ENCODE measurements at places on chromosomes 6 and 20.

DNA sequence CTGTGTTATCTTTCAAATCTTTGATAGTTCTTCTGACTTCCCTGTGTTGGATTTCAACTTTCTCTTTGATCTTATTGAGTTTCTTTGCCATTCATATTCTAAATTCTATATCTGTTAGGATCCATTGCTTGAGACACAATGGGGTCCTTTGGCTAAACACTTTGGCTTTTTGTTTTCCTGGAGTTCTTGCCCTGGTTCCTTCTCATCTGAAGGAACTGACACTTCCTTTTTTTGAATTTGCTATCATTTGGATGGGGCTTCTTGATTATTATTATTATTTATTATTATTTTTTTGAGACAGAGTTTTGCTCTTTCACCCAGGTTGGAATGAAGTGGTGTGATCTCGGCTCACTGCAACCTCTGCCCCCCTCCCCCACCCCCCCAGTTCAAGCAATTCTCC lies 30.1 kb upstream of the EIF2S2 start:
- no peak for DNase-seq

DNA sequence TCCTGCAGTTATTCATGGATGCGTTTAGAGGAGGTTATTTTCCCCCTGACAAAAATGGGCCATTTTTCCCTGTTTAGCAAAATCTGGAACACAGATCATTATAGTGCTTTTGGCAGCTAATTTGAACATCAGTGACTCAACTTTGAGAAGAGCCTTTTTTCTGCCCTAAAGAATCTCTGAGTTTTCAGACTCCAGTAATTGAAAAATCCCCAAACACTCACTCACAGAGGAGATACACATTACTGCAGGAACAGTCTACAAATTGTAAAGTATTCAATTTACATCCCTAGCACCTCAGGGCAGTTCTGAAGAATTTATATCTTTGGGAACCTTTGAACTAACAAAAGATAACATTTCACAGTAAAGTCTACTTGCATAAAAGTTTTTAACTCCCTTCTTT lies 966.6 kb upstream of the SLC35B3 start:
- DNase-seq: no peak

GRCh38 chr6:6682225-6682624 lies 93.7 kb downstream of the LY86 start:
- no peak for DNase-seq

GRCh38 chr6:144314562-144314961 lies 29.4 kb downstream of the UTRN start:
- DNase-seq: no peak

- no peak for DNase-seq
Observed at GRCh38 chr20:33127422-33128097, 40.4 kb upstream of the BPIFA2 start.

- no peak for DNase-seq
Observed at GRCh38 chr6:36625158-36625919, 31.2 kb downstream of the SRSF3 start.

DNA sequence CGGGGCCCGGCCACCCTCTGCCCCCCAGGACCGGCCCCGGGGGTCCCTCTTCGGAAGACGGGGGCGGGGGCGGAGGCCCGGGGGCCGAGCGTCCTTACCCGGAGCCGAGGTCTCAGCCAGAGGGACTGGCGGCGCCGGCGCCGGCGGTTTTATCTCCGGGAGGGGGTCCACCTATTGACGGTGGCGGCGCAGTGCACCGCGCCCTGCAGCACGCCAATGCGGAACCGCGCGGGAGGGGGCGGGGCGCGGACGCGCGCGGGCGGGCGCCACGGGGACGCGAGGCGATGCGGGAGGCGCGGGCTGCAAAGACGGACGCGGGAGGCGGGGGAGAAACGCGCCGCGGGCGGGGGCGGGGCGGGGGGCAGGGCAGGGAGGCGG lies at the start of gene EEF1A2:
Gene EEF1A2, minus strand, starts transcription at position 124 of the 378 bp plus-strand sequence. CDS start 1,320 bp downstream, outside the sequence.
- no peak for DNase-seq

DNA sequence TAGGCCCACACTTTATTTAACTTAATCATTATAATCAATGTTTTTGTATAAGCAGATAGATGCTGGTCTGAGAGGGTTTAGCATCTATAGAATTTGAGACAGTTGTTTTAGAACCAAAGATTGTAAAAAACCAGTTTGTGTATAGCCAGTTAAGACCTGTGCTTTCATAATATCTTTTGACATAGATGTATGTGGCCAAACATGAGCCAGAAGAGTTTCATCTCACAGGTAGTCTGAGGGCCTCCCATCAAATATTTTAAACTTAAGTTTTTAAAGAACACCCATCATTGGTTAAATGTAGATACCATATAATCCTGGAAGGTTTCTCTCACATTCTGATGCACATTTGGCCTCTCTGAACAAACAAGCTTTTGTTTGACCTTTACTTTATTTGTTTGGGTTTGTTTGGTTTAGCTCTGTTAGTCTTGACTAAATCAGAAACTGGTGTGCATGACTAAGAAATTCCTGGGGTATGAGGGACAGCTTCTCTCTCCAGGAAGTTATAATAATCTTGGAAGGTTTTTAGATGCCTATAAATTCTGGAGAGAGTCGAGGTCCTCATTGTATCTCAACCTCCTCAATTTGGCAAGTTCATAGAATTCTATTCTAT lies 58.0 kb upstream of the TMEM200A start:
- DNase-seq: no peak

DNA sequence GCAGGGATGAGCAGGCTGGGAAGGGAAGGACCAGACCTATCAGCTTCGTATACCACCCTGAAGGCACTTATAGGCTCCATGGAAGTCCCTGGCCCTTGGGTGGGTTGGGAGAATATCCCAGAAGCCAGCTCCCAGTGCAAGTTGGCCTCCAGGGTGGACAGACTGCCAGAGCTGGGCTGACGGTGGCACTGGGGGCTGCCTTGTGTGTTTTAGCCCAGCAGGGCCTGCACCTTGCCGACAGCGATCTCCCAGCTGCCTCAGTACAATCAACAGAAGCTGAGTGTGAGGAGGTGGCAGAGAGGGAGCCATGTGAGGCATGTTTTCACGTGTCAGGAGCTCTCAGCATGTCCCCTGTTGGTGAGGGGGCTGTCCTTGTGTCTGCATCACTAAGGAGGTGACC lies 159.5 kb downstream of the VEGFA start:
- DNase-seq: no peak

DNA sequence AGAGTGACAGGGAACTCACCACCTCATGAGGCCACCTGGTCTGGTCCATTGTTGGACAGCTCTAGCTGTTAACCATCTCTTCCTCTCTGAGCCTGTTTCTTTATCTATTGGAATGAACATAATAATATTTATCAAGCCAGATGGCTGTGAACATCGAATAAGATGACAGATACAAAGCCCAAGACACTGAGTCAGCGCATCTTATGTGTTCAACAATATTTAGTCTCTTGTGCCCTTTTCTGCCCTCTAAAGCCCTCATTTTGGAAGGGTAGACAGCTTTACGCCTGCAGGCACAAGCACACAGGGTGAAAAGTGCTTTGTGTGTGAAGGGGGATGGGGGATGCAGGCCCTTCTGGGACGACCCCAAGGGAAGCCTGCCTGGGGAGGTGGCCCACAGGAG lies 164.0 kb downstream of the GRM4 start:
- DNase-seq: no peak

DNA sequence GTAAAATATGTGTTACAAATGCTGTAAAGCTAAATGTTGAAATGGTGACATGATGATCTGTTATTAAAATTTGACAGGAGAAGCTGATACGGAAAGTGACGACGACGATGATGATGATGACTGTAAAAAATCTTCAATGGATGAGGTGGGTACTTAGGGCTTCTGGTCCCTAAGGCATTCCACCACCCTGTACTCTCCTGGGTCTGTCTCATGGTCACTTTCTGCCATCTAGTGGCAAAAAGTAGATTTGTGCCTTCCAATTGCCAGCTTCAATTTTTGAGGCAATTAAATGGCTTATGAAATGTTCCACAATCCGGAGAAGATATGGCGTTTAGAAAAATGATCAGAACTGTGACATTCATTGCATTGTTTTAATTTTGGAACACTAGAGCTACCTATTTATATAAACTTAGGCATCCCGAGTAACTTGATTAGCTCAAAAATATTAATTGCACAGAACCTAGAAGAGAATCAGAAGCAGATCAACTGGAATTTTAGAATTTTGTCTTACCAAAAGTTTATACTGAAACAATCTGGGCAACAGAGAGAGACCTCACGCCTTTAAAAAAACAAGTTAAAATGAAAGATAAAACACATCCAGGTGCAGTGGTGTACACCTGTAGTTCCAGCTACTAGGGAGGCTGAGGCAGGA lies 346.5 kb upstream of the PLCB4 start:
- DNase-seq: no peak

DNA sequence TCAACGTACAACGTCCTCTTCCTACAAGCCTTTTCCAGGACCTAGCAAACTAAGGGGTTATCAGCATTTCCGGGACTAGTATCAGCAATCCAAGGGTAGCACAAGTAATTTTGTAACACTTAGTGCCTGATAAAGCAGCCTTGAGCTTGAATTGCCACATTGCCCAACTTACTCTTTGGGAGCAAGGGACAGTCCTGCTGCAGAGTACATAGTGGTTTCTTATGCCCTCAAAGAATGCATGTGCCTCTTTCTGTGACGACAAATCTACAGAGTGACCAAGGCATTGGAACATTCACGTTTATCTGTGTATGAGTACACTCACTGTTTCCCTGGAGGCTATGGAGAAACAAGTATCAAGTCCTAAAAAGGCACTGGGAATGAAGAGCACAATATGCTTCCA lies 3.2 kb upstream of the ID4 start:
- DNase-seq: no peak

- DNase-seq: no peak
Observed at GRCh38 chr6:161271343-161272030, 2.4 kb downstream of the AGPAT4 start.

- no peak for DNase-seq
Observed at GRCh38 chr6:18412644-18413043, 25.5 kb downstream of the RNF144B start.

GRCh38 chr6:42915732-42916131 lies at the start of gene PTCRA:
PTCRA (plus strand) TSS chr6:42916053; CDS start chr6:42916070, 17 bp downstream.
- DNase-seq: no peak

- no peak for DNase-seq
Observed at GRCh38 chr20:43151901-43152300, 37.8 kb downstream of the PTPRT start.

- DNase-seq: no peak
Observed at GRCh38 chr6:7488494-7488893, 53.0 kb upstream of the DSP start.

GRCh38 chr20:21092806-21093205 lies 13.4 kb downstream of the LINC00237 start:
- no peak for DNase-seq

GRCh38 chr6:7166410-7167293 lies 58.9 kb downstream of the RREB1 start:
- no peak for DNase-seq

DNA sequence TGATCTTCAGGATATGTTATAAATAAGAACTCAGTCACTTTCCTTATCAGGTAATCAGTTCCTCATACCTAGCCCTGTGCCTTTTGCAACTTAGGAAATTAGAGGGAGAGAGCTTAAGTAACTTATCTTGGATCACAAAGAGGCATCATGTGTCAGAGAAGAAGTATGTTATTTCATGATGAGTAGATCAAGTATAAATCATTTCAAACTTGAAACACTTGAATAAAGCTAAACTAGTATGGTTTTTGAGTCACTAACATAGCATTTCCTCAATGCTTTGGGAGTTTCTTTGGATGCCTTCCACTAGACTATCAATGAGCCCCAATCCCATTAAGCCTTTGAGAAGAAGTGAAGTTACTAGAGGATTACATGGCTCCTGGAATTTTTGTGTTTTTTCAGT lies 102.6 kb upstream of the TNFAIP3 start:
- no peak for DNase-seq

- no peak for DNase-seq
Observed at GRCh38 chr6:147974376-147974775, 368.3 kb upstream of the SASH1 start.

GRCh38 chr20:37845241-37845681 lies 57.7 kb upstream of the VSTM2L start:
- no peak for DNase-seq

GRCh38 chr6:33750244-33750991 lies 3.7 kb upstream of the IP6K3 start:
- DNase-seq: no peak

GRCh38 chr6:167700199-167700598 lies 126.5 kb upstream of the AFDN start:
- DNase-seq: no peak

GRCh38 chr6:31949926-31950548 lies 4.1 kb downstream of the CFB start:
- no peak for DNase-seq

- DNase-seq: no peak
Observed at GRCh38 chr6:28429781-28430180, 13.5 kb downstream of the ZSCAN23 start.

DNA sequence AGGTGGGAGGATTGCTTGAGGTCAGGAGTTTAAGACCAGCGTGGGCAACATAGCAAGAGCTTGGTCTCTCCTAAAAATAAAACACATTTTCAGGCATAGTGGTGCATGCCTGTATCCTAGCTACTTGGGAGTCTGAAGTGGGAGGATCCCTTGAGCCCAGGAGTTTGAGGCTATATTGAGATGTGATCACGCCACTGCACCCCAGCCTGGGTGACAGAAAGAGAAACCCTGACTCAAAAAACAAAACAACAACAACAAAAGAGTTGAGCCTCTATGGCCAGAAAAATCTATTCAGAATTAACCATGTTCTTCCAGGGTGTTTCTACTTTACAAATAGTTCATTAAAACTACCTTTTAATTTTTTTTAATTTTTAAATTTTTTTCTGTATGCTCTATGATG lies 60.6 kb downstream of the TIAM2 start:
- no peak for DNase-seq

DNA sequence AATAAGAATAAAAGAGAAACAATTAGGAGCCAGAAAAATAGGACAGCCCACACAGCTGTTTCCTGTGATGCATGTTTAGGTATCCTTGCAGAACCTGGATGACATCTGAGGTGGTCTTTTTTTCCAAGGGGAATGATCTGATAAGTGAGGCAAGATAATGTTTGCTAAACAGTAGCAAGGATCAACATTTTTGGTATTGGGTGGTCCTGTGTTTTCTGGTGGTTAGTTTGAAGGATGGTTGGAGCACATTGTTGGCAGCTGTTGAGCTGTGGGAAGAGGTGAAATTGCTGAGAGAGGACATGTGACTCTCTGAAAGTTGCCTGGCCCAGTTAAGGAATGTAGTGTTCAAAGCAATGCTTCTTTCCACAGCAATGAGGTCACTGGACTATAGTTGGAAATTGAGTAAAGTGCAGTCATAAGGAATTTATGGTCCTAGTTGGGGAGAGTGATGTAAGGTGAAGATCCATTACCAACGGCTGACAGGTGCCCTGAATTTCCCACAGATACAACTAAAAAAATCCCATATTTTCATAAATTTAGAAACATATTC lies 270.2 kb upstream of the IMPG1 start:
- no peak for DNase-seq
